Gastrocnemius medialis (tissue), 4 donors: ENCODE measurements at places on chromosomes 12 and 14.

GRCh38 chr14:93957751-93958566 is 18.4 kb downstream of the ASB2 start:
- DNase-seq: no peak

DNA sequence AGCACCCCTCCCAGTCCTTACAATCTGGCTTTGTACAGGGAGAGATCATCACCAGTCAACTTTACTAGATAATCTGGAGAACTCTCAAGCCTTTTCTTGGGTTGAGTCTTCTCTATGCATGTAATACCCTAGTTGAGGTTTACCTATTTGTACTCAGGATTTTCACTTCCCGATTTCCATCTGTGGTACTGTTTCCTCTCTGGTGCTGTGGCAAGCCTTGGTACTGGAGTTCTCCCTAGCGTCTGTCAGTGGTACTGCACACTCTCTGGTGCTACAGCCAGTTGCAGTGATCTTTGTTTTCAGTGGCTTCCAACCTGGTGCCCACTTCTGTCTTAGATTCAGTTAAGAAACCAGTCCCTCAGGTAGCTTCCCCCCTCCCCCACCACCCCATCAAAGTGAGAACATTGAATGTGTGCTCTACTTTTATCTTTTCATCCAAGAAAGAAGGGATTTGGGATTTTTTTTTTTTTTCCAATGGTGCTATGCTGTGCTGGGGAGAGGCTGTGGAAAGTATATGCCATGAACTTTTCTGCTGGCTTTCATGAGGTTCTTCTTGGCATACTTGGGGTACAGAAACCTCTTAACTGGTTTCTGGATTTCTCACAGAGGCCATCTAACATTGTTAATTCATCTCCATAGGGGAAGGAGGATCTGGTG is 69.4 kb upstream of the EVL start:
- peak; percentile 32 for DNase-seq

DNA sequence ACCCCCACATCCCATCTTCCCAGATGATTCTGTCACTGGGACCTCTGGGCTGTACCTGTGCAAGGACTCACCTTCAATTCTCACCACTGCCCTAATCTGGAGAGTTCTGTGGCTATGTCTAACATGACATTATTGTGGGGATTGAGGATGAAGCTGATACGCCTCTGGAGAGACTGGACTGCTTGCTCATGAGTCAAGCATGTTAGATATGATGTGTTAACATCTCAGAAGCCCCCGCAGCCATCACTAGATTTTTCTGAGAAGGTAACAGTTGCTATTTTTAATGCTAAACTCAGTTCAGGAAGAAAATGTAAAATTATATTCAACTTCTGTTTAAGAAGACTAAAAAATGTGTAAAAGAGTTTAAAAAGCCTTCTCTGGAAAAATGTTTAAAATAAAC is 25.7 kb downstream of the JKAMP start:
- DNase-seq: no peak

DNA sequence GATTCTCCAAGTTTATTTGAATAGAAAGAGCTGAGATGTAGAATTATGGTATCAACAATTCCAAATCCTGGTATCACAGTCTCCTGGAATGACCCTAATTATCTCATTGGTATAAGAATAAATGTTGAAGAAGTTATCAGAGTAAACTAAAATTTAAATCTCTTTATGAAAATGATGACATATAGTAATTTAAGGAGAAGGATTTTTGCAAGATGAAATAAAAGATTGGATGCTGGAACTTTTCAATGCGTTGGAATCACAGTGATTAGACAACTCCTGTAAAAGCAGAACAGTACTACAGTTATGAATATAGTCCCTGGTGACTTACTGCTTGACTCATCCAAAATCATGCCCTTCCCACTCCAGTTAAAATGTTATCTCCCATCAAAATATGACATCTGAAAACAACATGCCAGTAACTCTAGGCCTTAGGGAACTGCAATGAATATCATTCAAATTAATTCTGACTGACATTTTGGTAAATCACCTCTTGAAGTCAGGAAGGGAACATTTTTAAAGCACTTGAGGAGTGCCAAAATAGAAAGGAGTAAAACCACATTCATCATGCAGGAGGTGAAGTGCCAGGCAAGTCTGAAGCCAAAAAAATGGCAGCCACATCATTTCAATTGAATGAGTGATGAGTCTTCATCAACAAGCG is 197.8 kb upstream of the PRKD1 start:
- no peak for DNase-seq

- DNase-seq: no peak
These were observed 84.0 kb downstream of the CCDC88C start for GRCh38 chr14:91333650-91334039.

DNA sequence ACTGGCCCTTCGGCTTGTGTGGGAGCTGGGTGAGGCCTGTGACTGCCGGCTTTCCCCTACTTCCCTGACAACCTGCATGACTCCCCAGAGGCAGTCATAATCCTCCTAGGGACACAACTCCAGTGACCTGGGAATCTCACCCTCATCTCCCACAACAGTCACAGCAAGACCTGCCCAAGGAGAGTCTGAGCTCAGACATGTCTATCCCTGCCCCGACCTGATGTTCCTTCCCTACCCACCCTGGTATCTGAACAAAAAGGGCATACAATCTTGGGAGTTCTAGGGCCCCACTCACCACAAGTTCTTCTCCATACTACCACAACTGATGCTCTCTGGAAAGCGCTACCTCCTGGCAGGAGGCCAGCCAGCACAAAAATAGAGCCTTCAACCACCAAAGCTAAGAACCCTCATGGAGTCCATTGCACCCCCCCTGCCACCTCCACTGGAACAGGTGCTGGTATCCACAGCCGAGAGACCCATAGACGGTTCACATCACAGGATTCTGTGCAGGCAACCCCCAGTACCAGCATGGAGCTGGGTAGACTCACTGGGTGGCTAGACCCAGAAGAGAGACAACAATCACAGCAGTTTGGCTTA is 16.8 kb downstream of the ATP23 start:
- no peak for DNase-seq

DNA sequence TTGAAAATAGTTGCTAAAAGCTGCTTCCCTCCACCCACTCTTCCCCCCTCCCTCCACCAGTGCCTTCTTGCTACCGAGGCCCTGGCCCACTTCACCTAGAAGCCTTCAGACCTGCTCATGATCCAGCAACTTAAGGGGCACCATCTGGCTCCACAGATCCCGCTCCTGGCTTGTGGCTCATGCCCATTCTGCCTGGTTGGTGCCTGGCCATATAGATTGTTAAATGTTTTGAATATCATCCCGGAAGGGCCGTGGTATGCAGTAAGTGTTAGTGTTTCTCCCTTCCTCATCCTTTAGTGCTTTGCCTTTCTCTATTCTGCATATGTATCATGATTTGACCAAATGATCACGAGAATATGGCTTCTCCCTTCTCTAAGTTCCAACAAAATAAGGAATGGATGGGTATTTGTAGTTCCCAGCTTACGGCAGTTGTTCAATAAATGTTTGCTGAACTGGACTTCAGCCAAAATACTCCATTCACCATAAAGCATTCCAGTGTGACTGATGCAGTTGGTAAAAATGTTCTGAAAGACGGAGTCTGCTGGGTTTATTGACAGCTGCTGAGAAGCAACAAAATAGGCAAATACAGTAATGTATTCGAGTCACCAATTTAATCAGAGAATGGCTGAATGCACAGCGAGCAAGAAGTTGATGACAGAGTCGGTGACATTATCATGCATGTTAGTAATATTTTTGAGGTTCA is 30.7 kb downstream of the GRIP1 start:
- no peak for DNase-seq

- DNase-seq: no peak
These were observed 26.0 kb upstream of the ATP2A2 start for GRCh38 chr12:110254971-110255540.

- DNase-seq: peak; percentile 26
These were observed 156.5 kb downstream of the PRKCH start for GRCh38 chr14:61477712-61478462.

- no peak for DNase-seq
These were observed 156.7 kb downstream of the NUAK1 start for GRCh38 chr12:105982022-105982421.

GRCh38 chr14:97688631-97689336 is 891.6 kb downstream of the VRK1 start:
- DNase-seq: no peak

DNA sequence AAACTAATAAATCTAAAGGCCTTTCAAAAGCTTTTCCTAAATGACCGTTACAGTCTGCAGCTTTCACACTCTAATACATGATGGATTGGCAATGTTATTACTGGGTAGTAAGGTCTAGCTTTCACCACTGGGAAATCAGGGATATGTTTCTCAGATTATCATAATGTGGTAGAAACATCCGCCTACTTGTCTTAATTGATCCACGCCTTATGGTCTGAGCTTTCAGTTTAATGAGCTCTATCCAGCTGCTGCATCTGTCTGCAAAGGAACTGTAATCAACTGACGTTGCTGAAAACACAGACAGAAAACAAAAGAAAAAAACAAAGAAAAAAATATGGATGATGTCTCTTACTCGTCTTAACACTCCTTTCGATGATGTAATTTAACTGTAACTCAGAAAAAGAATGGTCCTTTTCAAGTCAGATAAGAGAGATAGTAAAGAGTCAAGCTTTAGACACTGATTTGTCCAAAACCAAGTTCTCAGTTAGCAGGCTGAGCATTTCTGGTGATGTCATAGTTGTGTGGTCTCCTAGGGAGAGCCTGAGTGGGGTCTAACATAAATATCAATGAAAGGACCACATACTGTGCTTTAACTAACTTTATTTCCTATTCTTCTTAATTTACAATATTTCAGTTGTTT is 85.9 kb downstream of the C2CD5 start:
- no peak for DNase-seq

GRCh38 chr12:49819786-49820185 is 8.4 kb downstream of the NCKAP5L start:
- DNase-seq: no peak

DNA sequence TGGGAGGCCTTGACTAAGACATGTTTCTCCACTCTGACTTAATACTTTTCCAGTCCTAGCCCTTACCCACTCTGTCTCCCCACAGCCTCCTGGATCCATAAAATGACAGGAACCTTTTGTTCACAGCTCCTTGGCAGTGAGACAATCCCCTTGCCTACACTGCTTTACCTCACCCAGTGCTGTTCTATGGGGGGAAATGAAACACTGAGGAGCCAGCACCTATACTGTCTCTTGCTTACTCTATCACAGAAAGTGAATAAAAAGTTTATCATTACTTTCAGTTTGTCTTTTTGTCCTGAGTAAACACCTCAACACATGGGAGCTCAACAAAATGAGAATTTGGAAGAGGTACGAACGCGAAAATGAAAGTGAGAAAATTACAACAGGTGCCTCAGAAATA is 127.2 kb upstream of the DAAM1 start:
- DNase-seq: no peak

GRCh38 chr12:131116468-131117117 is 162.9 kb downstream of the ADGRD1 start:
- peak; percentile 9 for DNase-seq

- DNase-seq: no peak
These were observed 281.1 kb downstream of the NRXN3 start for GRCh38 chr14:78451319-78451695.

DNA sequence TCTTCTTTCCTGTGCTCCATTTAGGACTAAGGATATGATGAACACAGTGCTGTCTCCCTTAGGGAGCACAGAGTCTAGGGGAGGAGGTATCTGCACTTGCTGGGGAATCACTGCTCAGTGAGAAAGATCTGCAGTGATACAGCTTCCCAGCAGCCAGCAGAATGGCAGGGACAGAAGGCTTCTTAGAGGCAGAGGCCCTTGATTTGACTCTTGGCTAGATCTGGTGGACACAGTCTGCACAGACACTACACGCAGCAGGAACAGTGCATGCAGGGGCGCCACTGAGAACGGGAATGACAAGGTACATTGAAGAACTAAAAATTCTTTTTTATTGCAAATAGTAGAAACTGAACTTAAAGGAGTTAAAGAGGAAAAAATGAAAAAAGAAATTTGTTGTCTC is 51.6 kb downstream of the KCNA1 start:
- DNase-seq: no peak

GRCh38 chr12:94769047-94769420 is 118.7 kb upstream of the TMCC3 start:
- DNase-seq: no peak

DNA sequence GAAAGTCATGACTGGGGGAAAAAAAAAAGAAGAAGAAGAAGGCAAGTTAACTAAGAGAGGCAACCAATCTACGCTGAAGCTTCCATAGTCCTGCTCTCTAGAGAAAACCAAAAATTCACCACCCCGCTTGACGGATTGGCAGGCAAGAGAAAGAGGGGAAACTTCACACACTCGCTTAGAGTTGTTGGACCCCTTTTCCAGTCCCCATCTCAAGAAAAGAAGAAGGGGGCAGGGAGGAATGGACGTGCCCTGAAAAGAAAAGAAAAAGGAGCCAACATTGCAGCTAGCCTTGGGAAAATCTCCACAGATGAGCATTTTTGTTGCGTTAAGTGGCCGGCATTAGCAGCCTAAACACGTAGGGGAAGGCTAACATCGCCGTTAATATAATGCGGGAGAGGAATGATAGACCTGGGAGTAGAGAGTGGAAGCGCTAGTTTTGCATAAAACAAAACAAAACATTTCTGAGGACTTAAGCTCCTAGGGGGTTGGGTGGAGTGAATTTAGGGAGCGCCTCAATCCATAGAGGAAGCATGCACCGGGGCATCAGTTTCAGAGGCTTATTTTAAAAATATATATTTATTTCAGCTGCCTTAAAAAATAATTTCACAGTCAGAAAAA is 11.3 kb upstream of the FOXG1 start:
- DNase-seq: no peak

- DNase-seq: no peak
These were observed 238.6 kb downstream of the LRIG3 start for GRCh38 chr12:58681730-58682129.

DNA sequence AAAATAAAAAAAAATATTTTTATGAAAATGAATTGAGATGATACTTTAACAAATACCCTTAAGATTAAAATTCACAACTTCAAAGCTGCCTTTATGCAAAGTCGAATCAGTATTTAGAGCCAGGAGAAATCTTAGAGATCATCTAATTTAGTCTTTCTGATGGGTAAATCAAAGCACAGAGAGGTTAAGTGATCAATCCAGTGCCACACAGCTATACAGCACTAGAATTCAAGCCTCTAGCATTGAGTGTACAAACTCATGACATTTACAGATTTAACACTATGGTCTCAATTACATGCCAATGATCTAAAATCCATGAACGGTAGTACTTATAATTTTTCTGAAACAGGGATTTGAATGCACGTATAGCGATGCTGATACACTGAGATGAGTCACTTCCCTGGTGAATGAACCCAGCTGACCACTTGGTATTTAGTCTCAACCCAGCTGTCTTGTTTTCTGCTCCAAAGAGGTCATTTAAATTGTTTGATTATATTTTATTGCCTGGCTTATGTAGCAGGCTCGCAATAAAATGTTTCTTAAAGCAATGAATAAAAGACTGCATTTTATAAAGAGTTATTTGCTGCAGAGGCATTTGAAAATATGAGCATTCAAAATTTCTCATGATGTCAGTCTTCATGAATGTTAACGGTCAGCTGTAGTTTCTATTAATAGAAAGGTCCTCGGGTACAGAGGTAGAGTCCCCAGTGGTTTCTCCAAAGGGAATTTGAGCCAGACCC is 152.4 kb upstream of the PRICKLE1 start:
- no peak for DNase-seq

GRCh38 chr12:124381456-124382296 is 86.8 kb downstream of the RFLNA start:
- DNase-seq: peak; percentile 93
